Iris pigment epithelial cell (primary cell): ENCODE measurements at places on chromosomes 5 and 9.

DNA sequence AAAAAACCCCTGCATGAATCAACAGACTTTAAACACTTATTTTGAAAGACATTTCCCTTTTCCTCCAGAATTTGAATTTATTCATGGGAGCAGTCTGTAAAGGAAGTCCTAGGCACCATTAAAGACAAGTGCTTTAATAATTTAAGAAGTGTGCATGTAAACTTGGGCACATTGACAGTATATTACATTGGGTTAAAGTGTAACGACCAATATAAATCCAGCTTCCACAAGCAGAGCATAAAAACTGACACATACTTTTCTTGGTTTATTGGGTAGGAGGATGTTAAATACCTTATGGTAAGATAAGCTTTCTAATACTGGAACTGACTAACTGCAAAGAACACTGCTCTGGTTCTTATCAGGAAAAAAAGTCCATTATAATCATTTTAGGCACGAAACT lies 1.2 kb upstream of the ENTREP1 start:
- DNase-seq, result no peak

- DNase-seq, result no peak
Observed at GRCh38 chr9:125268394-125269013, 6.9 kb downstream of the GAPVD1 start.

DNA sequence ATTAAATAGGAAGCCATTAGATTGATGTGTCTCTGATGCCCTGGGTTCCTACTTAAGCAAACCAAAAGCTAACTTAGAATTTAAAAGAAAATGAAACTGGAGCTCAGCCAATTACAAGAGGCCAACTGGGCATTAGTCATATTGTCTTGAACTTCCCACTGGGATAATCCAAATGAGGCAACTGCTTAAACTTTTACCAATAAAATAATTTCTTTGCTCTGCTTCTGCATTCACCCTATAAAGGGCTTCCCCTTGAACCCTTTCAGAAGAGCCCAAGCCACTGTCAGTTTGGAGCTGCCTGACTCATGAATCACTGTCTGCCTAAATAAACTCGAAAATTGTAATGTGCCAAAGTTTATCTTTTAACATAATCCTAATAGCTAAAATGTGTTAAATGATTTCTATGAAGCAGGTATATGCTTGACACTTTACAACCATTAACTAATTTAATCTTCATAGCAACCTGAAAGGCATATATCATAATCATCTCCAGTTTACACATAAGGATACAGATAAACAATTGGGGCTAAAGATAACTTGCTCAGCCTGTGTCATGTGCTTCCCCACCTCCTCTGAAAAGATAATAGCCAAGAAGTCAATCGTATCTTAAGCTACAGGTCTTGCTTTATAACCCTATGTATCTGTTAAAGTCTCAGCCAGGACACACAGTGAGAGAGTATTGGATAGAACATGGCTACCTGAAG lies 11.5 kb downstream of the GPR150 start:
- peak; percentile 88 for DNase-seq

DNA sequence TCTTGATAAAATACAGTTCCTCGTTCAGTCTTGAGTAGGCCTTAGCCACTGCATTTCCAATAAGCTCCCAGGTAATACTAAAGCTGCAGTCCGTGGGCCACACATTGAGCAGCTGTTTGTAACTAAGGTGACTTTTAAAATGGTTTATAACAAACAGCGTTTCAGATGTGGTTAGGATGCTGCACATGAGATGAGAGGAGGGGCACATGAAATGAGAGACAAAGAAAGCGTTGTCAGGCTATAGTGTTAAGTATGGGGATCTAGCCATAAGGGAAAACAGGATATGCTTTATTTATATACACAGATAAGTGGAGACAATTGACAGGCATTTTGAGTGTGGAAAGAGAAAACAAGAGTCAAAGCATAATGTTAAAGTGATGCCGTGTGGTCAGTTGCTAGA lies 89.9 kb downstream of the PAM start:
- DNase-seq, result no peak

- DNase-seq, result peak; percentile 78
Observed at GRCh38 chr9:69173891-69174615, at the start of gene TJP2. Gene TJP2, plus strand, starts transcription at chr9:69174277. Its CDS starts 96 bp downstream, at chr9:69174373.

- no peak for DNase-seq
Observed at GRCh38 chr9:136107953-136108647, 10.6 kb downstream of the TMEM250 start.

- DNase-seq, result no peak
Observed at GRCh38 chr5:156589946-156590216, 260.2 kb upstream of the PPP1R2B start.

DNA sequence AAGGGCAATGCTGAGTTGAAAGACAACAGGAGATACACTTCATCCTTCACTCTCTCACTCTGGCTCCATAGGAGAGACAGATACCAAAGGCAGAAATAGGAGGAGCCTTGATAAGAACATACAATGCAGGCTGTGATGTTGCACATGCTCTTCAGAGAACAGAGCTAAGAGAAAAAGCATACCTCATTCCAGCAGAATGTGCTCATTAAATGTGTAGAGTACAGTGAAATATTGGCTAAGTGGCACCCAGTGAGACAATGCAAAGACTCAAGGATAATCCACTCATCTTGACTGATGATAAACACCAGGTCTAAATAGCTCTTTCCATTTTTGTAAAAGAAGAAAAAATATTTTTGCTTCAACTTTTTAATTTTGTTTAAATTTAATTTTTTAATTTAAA lies 139.7 kb downstream of the OR2K2 start:
- peak; percentile 16 for DNase-seq

GRCh38 chr9:36721846-36722588 lies 149.3 kb downstream of the MELK start:
- peak; percentile 20 for DNase-seq

- DNase-seq, result no peak
Observed at GRCh38 chr5:157679801-157680200, 8.5 kb downstream of the C5orf52 start.

GRCh38 chr5:27009540-27009915 lies 28.9 kb downstream of the CDH9 start:
- no peak for DNase-seq

GRCh38 chr9:85726737-85727136 lies 15.0 kb downstream of the AGTPBP1 start:
- no peak for DNase-seq

- DNase-seq, result no peak
Observed at GRCh38 chr9:84123648-84124406, 143.2 kb downstream of the RMI1 start.

GRCh38 chr5:110401881-110402280 lies 324.6 kb downstream of the TMEM232 start:
- DNase-seq, result peak; percentile 5

DNA sequence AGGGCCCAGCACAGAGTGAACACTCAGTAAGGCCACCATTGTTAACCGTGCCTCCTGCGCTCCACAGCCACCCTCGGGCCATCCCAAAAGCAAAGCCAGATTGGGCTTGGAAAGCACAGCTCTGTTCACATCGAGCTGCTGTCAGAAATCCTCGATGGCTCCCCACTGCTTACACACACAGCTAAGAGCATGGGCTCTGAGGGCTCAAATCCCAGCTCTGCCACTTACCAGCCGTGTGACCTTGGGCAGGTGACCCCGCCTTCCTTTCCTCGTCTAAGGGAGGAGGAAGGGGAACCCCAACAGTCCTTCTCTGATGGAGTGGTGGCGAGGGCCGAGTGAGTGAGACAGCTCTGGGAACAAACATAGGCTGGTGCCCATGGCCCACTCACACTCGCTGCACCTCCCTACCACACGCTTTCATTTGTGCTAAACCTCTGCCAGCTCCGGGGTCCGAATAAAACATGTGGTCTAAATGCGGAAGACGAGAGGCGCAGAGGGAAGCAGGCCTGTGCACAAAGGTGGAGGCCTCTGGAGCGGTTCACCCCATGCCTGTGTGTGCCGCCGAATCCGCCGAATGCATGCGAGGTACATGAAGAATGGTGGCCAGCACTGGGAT lies 139.3 kb downstream of the PAX5 start:
- no peak for DNase-seq

DNA sequence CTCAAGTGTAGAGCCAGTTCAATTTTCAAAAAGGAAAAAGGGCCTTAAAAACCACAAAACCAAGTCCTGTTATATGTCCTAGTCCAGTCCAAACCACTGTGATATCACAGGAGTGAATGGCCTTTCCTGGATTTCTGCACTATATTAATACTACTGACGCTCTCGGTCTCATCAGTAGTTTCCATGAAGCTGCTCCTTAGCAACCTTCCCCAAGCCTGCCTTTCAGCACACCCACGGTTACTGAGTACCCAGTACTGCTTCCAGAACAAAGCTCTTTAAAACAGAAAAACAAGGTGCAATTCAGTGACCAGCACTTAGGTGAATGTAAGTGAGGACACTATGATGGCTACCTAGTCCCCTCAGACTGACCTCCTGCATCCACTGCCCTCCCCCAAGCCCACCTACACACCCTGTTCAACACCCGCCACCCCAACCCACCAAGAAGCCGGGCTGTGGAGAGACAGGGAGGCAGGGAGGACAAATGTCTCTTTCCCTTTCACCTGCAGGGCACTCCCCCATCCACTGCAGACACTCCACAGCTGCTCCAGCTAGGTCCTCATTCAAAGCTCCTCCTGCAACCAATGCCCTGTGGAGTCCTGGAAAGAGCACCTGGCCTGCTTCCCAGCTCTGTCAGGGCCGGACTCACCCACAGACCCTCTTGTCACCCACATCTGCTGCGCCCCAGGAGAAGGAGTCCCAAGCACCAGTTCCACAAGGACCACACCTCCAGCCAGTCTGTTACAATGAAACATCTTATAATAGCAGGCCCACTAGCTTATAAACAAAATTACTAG lies 25.9 kb downstream of the PSMB7 start:
- DNase-seq, result no peak

GRCh38 chr5:61618577-61618976 lies 286.5 kb downstream of the ZSWIM6 start:
- DNase-seq, result no peak

DNA sequence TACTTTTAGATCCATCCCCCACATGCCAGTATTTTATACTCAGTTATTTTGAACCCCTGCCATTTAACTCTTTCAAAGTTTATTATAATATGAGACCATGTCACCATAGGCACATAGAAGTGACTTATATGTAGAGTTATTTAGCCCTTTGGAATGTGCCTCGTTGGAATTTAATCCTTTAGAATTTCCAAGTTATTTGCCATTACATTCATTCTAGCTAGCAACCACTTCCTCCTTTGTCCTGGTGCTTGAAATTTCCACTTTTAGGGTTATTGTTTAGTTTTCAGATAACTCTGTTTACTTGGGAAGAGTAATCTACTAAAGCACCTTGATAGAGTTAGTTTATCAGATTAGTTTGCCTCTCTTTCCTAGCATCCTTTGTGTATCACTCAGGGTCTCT lies 82.8 kb upstream of the TLE1 start:
- DNase-seq, result peak; percentile 34

- DNase-seq, result peak; percentile 41
Observed at GRCh38 chr5:132746954-132747615, at the start of gene CCNI2. Gene CCNI2, plus strand, starts transcription at chr5:132747426. Its CDS starts 70 bp downstream, at chr5:132747496.

- no peak for DNase-seq
Observed at GRCh38 chr5:174151599-174152181, 106.2 kb downstream of the NSG2 start.

- DNase-seq, result peak; percentile 88
Observed at GRCh38 chr5:54063817-54064216, 246.6 kb downstream of the ARL15 start.

DNA sequence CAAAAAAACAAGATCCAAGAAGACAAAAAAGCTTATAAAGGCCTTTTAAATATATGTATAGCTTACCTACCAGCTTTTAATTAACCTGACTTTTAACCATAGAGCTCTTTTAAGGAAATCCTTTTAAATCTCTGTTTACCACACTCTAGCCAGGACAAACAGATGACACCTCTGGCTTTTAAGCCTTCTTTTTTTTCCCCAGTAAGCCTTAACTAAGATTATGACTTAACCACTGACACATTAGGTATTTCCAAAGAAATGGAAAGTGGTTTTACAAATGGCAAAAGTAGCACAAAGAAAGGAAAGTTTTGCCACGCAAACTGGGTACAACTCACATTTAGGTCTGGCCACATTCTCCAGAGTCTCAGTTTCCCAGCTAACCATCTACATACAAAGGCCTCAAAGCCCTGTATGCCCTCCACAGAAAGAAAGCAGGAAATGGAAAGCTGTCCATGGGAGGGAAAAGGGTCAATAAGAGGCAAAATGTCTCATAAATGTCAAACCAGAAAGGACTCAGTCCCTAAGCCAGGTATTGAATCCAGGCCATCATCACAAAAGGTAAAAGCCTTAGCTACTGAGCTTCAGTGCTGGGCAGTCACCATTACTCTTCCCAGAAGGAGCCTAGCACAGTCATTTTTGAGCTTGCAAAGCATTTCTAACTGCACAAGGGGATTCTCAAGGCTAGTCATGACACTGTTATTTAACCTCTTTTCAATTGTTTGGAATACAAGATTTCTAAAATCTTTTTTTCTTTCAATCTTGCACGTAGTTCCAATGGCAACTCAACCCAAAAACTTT lies 19.7 kb downstream of the TMEM161B start:
- DNase-seq, result no peak

DNA sequence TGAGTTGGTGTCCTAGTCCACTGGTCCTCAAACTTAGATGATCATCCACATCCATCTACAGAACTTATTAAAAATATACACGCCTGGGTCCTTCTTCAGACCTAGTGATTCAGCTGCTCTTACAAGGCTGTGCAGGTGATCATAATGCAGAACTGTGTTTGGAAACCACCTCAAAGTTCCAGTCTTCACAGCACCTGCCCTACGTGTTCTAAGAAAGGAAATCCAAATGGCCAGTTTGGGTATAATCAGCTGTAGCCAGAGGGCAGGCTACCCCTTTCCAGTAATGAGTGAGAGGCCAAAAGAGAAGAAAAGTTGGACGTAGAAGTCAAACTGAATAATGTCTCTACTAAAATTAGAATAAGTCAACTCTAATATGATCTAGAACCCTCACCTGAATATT lies 15.4 kb downstream of the REEP5 start:
- DNase-seq, result no peak

DNA sequence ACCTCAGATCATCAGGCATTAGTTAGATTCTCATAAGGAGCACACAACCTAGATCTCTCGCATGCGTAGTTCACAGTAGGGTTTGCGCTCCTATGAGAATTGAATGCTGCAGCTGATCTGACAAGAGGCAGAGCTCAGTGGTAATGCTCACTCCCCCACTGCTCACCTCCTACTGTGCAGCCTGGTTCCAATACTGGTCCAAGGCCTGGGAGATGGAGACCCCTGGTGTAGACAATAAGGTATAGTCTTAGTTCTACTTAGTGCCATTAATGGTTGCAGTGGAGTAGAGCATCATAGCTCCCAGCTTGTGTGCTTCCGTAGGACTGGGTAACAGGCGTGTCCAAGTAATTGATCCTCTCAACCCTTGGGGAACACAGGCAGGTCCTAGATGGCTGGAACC lies 70.4 kb upstream of the ANKRD55 start:
- no peak for DNase-seq

DNA sequence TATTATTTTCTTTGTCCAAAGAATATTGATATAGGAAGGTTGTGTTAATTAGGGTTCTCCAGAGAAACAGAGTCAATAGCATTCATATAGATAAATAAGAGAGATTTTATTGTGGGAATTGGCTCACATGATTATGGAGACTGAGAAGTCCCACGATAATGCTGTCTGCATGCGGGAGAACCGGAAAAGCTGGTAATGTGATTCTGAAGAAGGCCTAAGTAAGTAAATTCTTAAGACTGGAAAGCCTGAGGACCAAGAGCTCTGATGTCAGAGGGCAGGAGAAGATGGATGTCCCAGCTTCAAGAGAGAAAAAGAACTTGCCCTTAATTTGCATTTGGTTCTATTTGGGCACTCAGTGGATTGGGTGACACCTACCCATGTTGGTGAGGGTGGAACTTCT lies 307.4 kb upstream of the C9orf72 start:
- no peak for DNase-seq

GRCh38 chr9:76369583-76369982 lies 24.6 kb downstream of the RFK start:
- DNase-seq, result peak; percentile 68
